NCI-H2227 treated with DMSO at 0.1 percent for 48 hours (cell line): ENCODE measurements at places on chromosomes 5 and 9.
A peak's percentile ranks its signal among the peaks of the same experiment; 100 is the strongest.

GRCh38 chr9:128910906-128911305 is 9.9 kb upstream of the PHYHD1 start:
- no peak for DNase-seq

GRCh38 chr5:160523502-160524163 is 102.0 kb downstream of the PTTG1 start:
- DNase-seq: no peak

DNA sequence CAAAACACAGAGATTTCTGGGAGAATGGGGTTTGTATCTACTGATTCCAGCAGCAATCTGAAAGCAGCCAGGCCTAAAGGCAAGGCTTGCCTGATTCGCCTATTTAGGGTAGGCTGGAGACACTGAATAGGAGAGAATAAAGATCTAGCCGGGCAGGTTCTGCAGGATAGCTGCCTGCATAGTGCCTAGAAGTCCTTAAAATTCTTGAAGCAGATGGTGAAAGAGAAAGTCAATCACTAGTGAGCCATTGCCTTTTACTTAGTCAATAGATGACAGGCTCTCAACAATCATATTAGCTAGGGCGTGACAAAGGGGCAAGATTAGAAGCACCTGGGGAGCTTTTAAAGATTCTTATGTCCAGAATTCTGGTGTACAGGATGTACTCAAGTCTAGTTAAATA is 522.7 kb downstream of the HTR1A start:
- no peak for DNase-seq

DNA sequence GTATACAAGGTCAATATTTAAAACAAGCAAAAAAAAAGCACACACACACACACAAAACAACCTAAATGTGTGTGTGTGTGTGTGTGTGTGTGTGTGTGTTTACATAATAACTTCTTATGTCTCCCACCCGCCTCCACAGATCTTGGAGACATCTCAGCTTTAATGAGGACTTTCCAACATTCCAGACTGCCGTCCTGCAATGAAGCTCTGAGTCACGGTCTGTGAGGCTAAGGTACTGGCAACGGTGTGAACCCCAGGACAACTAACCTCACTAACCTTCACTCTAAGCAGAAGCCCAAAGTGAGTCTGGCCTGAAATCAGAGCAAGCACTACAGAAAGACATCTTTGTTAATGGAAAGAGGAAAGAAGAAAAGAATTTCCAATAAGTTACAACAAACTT is 22.3 kb downstream of the ZNF474 start:
- no peak for DNase-seq

DNA sequence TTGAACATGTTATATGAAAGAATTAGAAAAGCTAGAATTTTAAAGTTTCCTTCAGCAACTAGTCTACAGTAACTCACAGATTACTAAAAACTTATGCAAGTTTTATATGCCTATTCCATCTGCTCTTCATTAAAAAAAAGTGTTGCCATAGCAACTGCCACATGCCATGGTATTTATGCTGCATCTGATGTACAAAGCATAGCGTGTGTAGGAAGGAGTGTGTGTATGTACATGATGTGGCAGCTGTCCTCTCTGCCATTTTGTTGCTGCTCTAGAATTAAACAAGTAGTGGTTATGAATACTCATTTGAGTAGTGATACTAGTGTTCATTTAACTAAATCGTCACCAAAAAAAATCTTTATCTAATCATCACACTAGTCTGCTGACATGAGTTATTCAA is 593.5 kb downstream of the CETN3 start:
- DNase-seq: no peak

- no peak for DNase-seq
These were observed 38.9 kb upstream of the STXBP1 start for GRCh38 chr9:127572961-127573721.

DNA sequence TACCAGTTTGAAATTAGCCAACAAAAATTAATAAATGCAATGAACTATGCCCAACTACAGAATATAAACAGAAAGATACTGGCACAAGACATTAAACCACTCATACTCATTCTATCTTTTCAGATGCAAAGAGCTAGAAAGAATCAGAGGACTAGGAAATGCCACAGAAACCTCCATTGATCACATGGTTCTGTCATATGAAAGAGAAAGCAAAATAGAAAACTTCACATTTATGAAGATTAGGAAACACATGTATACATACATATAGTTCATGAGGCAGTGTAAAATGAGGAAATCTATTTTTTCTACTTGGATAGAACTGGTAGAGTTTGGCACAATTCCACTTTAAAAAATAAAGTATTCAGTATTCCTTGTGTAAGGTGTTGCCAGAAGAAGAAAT is 275.1 kb upstream of the PTGER4 start:
- DNase-seq: no peak

DNA sequence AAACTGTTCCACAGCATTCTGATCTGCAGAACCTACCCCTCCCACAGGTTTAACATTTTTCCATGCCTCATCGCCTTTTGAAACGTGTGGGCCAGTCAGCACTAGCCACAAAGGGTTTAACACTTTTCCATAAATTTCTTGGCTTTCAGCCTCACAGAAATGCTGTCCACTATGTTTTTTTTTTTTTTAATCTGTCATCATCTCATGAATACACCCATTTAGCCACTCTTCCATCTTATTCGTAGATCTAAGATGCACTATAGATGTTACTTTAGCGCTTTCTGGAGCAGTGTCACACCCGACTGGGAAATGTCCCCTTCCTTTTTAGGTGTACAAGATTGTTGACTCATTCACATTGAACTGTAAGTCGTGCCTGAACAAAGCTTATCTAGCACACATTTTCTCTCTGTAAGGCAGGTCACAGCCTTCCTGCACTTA is 62.3 kb downstream of the GCNT1 start:
- DNase-seq: no peak

DNA sequence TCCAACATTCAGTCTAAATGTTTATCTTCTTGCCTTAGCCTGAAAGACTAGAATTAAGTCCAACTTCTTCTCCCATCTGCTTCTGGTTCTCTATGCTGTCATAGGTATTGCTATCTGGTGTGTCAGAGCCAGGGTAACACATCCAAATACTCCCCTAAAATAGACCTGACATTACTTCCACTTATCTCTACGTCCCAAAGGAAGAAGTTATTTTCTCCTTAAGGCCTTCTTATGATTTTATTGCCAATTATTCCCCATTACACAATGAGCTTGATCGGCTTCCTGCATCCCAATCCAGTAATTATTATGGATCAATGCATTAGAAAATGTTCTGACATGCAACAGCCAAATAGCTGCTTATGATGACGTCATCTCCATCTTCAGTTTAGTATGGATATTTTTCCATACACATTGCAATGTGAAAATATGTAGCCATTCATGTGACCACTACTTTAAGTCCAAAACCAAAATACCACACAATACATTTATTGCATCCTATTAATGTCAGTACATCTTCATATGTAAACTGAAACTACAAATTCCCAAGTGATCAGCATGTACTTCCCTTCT is 555.5 kb downstream of the MAT2B start:
- DNase-seq: no peak

DNA sequence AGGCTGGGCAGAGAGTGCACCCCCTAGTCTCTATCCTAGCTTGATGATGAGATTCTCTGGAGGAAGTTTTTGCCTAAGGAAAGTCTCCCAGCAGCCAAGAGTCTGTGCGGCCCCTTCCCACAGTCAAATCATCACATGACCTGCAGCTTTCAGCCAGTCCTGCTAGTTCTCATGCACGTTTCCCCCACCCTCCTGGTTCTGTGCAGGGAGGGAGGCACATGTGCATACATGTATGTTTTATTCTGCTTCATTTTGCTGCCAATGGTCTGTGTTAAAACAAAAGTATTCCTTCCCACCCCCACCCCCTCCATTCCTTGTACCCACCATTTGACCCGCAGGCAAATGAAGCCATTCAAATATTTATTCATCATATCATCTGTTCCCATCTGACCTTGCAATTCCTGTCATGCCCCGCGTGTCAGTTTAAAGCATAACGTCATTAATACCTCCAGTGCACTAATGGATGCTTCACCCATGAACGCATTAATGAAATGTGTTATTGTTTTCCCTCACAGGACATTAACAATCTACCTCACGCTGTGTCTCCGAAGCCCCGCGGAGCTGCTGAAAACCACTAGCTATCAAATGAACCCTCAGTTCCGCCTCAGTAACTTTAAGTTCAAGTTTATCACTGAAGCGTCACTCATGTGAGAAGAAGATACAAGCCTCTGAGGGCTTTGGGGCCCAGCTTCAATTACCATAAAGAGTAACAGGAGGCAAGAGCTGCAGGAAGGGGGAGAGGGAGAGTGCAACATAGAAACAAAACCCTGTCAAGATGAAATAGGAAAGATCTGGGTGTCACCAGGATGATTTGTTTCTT is 139.6 kb downstream of the RASEF start:
- DNase-seq: peak; percentile 33
